ENCODE measurements at places on chromosomes 3 and 15.

DNA sequence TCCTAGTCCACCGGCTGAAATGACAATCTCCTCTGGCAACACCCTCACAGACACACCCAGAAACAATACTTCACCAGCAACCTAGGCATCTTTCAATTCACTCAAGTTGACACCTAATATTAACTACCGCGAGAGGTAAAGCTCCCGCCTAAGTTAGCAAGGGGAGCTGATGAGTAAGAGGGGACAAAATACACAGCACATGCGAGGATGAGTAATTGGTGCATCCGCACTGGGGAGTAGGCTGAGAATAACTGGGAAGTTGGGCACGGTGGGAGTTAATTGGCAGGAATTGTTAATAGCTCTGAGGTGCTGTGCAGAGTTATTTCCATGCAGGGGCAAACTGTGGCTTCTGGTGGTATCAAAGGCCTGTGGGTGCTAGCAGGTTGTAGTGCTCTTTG lies 14.5 kb upstream of the PLD1 start:
- DNase-seq, result no peak

GRCh38 chr15:80822256-80822655 lies 43.1 kb downstream of the CEMIP start:
- DNase-seq, result no peak

DNA sequence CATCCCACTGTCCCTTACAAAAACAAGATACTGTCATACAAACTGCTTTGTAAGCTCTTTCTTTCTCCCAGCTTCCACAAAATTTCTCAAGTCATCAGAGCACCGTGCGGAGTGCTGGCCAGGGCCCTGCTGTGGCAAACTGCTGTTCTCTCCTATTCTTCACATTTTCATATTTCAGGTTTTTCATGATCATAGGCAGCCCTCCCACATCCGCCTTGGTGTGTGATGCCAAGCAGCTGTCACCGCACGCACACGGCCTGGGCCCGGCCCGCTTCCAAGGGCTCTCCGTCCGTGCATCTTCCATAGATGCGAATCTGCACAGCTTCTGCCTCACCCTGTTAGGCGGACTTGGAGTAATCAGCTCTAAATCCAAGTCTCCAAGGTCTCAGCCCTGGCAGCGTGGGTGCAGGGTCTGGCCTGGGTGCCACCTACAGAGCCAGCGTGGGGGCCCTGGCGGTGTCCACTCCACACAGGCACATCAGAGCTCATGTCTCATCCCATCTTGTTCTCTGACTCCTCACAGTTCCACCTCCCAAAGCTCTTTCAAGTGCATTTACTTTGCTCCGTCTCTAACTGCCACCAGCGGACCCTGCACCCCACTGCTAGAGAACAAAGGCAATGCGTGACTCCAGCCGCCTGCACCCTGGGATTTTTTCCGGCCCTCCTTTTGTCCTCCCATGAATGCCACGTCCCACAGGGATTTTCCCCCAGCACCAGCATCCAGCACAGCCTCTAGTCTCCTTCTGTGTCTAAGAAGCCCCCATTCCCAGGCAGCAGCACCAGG lies 27.2 kb downstream of the CYFIP1 start:
- no peak for DNase-seq

DNA sequence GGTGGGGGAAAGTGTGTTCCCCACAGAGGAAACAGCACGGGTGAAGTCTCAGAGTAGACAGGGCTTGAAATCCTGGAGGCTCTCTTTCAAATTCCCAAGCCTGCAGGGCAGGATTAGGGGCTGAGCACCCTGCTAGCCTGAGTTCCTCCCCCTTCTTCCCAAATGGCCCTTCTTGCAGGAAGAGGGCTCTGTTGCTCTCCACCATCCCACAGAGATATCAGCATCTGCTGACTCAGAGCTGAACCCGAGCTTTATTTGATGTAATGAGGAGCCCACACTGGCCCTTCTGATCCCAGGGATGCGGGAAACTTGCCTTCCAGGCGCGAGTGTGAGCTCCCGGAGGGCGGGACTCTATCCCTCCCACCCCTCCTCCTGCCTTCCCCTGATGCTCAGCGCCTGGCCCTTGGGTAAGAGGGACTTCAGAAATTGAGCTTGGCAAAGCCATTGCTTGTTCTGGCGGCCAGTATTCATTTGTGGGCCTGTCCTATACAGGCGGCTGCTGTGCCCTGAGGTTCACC lies 1.4 kb upstream of the STRA6 start:
- no peak for DNase-seq

- DNase-seq, result no peak
Observed at GRCh38 chr15:93462690-93463089, 373.7 kb upstream of the RGMA start.

GRCh38 chr15:44024155-44024554 lies 170.9 kb downstream of the FRMD5 start:
- DNase-seq, result no peak

DNA sequence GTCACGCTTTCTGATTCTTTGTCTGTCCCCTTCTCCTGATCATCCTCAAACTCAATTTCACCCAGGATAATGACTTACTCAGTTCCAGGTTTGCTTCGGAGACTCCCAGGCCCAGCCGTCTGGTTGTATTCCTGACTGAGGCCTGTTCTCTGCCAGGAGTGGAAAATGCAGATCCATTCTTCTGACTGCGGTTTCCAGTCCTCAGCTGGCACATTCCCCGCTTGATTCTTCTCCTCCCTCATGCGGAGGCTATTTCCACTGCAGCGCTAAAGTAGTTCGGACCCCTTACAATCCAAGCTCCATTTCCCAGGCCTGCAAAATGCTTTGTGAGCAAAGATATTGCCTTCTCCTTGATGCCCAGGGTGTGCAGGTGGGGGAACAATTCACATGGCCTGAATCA lies 47.2 kb upstream of the GALNT15 start:
- no peak for DNase-seq

DNA sequence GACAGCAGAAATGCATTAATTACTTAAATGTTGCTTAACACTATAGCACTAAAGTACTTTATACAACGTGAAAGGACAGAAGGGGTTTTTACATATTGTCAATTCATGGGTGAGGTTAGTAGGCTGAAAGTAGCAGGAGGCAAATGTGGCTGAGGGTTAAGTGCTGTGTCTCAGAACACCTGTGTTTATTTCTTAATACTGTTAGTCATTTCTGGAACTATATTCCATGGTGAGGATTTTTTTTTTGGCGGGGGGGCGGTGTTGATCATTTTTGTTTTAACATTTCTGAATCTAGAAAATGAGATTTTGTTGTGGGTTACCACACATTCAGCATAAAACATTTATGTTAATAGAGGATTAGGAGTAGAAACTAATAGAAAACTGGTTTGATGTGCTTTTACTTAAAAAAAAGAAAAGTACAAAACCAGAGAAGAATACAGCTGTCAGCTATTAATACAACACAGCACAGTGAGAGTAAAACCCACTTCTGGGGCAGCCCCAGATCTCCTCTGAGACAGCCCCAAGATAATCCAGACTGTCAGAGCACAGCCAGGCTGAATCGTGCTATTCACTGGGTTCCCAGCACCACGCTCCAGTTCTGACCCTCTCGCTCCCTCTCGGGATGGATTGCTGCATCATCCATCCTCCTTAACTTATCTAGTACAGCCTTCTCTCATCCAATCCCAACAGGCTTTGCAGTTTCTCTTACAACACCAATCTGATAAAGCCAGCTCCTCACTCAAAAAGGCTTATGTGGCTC lies 307.7 kb downstream of the TUSC7 start:
- DNase-seq, result no peak

GRCh38 chr15:92942706-92943105 lies 42.6 kb downstream of the CHD2 start:
- no peak for DNase-seq

DNA sequence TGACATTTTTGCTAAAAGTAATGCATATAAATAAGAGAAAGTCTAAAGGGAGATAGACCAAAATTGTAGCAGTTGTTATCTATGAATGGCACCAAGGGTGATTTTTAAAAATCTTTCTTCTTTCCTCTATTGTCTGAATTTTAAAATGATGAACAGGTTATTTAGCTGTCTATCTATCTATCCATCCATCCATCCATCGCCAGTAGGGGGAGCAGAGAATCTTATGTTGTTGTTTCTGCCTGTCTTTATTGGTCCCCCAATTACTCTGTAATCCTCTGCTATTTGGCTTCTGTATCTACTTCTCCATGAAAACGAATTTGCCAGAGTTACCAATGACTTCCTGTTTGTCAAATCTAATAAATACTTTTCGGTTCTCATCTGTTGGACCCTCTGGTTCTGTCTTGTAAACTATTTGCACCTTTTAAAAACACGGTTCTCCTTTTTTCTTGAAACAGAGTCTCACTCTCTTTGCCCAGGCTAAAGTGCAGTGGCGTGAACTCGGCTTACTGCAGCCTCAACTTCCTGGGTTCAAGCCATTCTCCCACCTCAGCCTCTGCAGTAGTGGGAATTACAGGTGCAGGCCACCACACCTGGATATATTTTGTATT lies 86.0 kb downstream of the ECT2 start:
- no peak for DNase-seq

DNA sequence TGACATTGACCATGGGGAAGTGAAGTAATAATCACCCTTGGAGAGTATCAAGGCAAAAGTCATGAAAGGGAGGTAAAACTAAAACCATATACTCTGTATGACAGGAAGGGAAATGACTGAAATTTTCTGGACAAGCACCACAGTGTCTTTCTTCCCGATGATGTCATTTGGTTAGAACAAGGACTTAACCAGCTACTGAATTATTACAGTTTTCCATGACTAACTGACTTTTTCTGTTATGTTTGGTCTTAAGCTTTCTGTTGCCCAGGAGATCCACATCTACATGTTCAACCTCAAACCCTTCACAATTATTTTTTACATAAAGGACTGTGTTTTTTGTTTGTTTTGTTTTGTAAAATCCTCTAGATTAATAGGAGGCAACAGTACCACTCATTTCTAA lies 191.9 kb upstream of the IL12A start:
- no peak for DNase-seq

GRCh38 chr3:79284781-79285180 lies 483.0 kb downstream of the ROBO1 start:
- DNase-seq, result no peak

DNA sequence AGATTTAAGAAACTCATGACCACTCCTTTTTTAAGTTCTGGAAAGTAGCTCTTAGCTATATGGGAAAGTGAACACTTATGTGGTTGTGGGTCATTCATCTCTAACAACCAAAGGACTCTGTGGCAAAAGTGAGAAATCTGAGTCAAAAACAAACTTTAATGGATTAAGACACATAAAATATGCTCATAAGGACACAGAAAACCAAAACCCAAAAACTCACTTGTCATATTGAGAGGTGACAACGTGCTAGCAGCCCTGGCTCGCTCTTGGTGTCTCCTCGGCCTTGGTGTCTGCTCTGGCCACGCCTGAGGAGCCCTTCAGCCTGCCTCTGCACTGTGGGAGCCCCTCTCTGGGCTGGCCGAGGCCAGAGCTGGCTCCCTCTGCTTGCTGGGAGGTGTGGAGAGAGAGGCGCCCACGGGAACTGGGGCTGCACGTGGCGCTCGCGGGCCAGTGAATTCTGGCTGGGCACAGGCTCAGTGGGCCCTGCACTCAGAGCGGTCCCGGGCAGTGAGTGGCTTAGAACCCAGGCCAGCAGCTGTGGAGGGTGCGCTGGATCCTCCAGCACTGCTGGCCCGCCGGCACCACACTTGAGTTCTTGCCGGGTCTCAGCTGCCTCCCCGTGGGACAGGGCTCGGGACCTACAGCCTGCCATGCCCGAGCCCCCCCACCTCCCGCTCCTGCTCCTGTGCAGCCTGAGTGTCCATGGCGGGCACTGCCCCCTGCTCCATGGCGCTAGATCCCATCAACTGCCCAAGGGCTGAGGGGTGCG lies 30.3 kb upstream of the SKIL start:
- DNase-seq, result no peak

- no peak for DNase-seq
Observed at GRCh38 chr3:134039161-134039862, 9.6 kb upstream of the SLCO2A1 start.

DNA sequence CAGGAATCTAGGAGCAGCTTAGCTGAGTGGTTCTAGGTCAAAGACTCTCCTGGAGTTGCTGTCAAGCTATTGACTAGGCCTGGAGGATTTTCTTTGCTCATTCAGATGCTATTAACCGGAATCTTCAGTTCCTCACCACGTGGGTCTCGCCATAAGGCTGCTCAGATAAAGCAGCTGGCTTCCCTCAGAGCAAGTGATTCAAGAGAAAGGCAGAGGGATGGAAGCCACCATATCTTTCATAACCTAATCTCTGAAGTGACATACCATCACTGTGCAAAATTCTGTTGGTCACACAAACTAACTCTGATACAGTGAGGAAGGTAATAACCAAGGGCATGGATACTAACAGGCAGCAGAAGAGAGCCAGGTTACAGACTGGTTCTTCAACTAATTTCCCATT lies 72.7 kb upstream of the FLNB start:
- no peak for DNase-seq

- no peak for DNase-seq
Observed at GRCh38 chr3:121997372-121997771, 24.7 kb downstream of the ILDR1 start.

- no peak for DNase-seq
Observed at GRCh38 chr3:170207717-170208116, 14.5 kb upstream of the PRKCI start.

DNA sequence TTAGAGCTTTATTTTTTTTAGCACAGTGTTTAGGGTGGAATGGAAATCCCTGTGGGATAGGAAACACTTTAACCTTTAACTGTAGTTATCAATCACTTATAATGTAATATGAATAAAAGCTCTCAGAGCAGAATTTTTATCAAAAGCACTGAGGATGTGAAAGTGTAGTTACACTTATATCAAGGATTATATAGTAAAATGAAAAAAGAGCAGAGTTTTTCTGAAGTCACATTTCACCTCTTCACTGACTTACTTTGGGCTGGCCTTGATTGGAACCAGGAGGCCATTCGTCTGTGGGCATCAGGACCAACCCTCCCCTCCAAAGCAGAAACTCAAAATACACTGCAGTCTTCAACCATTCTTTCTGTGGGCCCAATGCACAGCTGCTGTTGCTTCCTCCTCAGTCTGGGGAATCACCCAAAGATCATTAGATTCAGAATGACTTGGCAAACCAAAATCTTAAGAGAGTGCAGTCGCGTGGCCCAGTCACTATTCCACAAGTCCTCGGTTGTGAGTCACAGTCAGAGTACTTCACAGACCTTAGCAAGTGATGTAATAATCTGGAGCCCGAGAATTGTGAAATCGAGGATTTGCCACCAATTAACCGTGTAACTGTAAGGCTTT lies 132.6 kb upstream of the COL8A1 start:
- peak; percentile 8 for DNase-seq
